ENCODE measurements at places on chromosomes 13 and 19.

GRCh38 chr13:69681722-69682121 lies 425.9 kb upstream of the ATXN8OS start:
- no peak for DNase-seq

DNA sequence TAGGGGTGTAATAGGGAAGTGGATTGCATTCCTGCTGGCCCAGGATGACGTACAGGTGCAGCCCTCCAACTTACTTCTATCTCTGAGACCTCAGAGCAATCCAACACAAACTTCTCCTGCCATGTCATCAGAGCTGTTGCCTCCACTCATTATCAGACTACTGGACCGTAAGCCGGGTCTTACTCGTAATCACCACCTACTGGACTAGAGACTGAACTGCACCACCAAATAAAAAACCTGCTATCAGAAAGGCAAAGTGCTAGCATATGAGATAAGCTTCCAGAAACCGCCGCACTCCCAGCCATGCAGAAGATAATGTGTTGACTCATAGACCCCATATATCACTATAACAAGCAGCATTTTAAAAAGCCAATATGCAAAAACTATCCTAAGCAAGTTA lies 102.0 kb downstream of the SLITRK1 start:
- no peak for DNase-seq

DNA sequence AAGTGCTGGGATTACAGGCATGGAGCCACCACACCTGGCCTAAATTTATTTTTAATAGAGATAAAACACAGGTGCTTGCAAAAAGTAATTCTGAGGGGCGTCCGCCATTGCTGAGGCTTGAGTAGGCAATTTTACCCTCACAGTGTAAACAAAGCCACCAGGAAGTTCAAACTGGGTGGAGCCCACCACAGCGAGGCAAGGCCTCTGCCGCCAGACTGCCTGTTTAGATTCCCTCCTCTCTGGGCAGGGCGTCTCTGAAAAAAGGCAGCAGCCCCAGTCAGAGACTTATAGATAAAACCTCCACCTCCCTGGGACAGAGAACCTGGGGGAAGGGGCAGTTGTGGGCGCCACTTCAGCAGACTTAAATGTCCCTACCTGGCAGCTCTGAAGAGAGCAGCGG lies 50.7 kb downstream of the B3GLCT start:
- DNase-seq = no peak

GRCh38 chr13:91184244-91184926 lies 163.1 kb upstream of the MIR17HG start:
- DNase-seq = no peak

GRCh38 chr13:44792096-44792495 lies 197.2 kb downstream of the NUFIP1 start:
- no peak for DNase-seq

GRCh38 chr19:49335784-49336481 lies 727 bp downstream of the CD37 start:
- DNase-seq = no peak

GRCh38 chr19:35109395-35110112 lies 6.1 kb upstream of the FXYD3 start:
- no peak for DNase-seq
